ENCODE measurements at places on chromosomes 6 and 20.

GRCh38 chr6:71246596-71246995 lies 42.0 kb upstream of the OGFRL1 start:
- no peak for DNase-seq

DNA sequence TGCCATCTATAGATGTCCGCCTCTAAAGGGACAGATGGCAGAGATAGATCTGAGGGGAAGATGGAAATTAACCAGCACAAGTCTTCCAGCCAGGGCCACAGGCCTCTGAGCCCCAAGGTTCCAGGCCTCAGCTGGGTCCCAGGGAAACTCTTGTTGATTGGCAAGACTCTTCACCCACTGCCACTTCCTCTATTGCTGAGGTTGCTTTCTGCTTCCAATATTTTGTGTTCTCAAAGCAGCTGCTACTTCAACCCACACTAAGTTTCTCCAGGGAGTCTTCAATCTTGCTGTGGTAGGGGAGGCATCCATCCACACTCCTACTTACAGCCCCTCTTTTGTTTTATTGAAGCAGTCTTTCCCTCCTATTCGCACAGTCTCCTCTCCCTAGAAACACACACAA lies 36.4 kb upstream of the SASH1 start:
- DNase-seq, result no peak

DNA sequence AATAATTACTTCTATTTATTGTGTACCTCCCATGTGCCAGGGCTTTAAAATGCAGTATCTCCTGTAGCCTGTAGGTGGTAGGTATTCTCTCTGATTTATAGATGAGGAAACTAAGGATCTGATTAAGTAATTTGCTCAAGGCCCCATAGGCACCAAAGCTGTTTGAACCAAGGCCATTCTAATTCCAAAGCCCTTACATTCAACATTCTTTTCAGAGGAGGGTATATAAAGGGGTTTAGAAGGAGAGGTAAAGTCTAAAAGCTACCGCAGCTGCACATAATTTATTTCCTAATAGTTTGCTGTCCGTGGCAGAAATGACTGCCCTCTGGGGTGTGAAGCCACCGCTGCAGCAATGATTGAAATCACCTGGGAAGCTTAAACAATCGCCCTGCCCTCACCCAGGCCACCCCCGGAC lies 95.0 kb upstream of the FAM8A1 start:
- DNase-seq, result no peak

DNA sequence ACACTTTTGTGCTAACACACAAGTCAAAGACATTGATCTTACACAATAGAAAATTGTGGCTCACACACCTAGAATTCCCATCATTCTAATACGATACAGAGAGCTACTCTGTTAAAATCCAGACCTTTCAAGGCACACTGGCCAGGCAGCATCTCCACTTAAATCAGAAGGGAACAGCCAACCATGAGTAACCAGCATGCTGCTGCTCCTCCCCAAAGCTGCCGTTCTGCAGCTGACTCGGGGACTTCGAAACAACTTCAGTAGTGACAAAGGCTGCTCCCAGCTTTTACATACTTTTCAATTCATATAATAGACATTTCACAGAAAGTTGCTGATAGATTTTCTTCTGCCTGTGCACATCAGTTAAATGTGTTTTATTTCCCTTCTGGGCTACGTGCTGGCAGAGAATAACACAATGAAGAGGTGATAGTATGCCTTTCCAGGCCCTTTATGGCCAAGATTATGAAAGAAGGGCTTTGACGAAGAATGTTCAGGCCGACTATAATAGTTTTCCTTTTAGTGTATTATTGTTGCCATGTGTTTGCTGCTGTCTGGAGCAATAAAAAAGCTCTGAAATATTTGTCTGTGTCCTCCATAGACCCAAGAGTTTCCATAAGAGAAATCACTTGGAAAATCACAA lies 159.0 kb downstream of the GMDS start:
- no peak for DNase-seq

- DNase-seq, result no peak
Observed at GRCh38 chr6:150567380-150567779, 32.3 kb upstream of the PLEKHG1 start.

GRCh38 chr20:61257611-61258010 lies 5.5 kb downstream of the CDH4 start:
- DNase-seq, result no peak

DNA sequence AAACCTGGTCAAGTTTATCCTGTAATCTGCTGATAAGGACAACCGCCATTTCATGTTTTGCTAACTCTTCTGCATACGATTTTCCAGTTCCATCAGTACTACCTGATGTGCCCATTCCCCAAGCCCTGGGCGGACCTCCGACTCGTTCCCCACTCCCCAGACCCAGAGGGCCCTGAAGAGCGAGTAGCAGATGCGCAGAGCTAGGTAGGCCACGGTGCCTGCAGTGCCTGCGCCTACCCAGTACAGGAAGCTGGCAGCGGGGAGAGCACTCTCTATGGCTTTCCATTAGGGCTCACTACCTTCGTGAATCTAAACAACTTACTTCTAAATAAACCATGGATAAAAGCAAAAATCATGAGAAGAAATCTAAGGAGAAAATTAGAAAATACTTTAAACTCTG lies 14.3 kb upstream of the ZDHHC14 start:
- DNase-seq, result no peak

- DNase-seq, result no peak
Observed at GRCh38 chr6:116004841-116005815, 55.6 kb downstream of the FRK start.

GRCh38 chr20:60718743-60719480 lies 533.1 kb upstream of the CDH4 start:
- DNase-seq, result no peak

DNA sequence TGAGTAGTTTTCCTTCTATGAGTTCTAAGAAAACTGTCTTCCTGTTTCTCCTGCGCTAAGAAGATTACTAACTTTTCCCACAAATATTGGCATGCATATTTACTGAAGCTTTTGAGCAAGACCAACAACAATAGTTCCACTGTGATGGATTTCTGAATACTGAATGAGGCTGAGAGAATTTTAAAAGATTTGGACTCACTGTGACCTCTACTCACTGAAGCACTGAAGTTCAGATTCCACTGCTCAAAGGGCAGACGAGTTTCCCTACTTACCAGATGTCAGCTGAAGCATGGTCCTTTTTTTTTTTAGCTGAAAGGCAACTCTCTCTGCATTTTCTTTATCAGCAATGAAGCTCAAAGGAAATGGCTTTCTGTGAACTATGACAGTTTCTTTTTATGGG lies 718.5 kb downstream of the RFPL4B start:
- DNase-seq, result no peak
